Dermis microvascular lymphatic vessel endothelial cell (primary cell): ENCODE measurements at places on chromosomes 6 and 20.
A peak's percentile ranks its signal among the peaks of the same experiment; 100 is the strongest.

GRCh38 chr6:124668028-124668427 lies 294.2 kb upstream of the RNF217 start:
- DNase-seq = no peak

DNA sequence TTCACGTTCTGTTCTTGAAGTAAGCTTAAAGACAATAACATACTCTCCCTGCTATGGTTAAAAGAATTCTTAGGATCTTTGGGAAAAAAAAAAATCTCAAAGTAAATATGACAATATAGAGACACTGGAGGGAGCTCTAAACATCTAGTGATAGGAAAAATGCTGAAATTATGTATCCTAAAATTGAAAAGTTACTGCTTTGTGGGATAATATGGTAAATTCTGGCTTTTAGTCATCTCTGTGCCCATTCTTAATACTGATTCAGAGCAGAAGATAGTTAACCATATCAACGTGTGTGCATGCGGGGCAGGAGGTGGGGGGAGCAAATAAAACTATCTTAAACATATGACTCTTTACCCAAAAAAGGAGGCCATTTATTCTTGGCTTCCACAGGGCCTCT lies 165.4 kb downstream of the GMPR start:
- DNase-seq = no peak

- DNase-seq = peak; percentile 95
Observed at GRCh38 chr20:37526238-37526838, 1.3 kb downstream of the BLCAP start.

DNA sequence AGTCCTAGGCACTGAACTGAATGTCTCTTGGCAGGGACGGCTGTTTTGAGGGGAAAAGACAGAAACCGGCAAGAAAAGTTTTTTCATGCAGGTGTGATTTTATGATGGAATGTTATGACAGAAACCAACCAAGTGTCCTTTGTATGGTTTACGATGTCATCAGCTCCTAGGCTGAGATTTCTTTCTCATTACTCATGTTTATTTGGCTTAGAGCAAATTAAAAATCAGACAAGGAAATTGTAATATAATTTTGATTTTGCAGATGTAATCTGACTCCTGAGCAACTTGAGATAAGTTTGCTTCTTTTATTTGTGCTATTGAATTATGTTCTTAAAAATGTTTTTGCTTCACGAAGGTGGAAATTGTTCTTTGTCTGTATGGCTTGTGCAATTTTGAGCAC lies 58.8 kb upstream of the MAP3K7 start:
- DNase-seq = no peak

- no peak for DNase-seq
Observed at GRCh38 chr6:84314377-84314898, 87.0 kb upstream of the CEP162 start.

GRCh38 chr20:21682521-21682954 lies 22.9 kb upstream of the PAX1 start:
- no peak for DNase-seq

DNA sequence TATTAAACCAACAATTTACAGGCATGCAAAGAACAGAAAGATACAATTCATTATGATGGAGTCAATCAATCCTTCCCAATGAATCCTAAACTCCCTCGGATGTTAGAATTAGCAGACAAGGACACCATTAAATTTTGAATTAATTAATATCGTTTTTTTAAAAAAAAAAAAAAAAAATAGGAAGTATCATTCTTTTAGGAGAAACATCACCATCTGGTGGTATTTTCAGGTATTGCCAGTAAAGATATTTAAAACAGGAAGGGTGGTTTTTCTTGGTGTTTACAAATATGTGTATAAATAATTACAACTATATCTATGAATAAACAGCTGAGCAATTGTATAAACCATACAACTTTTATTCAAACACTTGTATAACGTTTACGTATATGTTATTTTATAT lies 564.4 kb downstream of the HAO1 start:
- DNase-seq = peak; percentile 12

- peak; percentile 22 for DNase-seq
Observed at GRCh38 chr20:32354592-32355416, 3.3 kb upstream of the ASXL1 start.

DNA sequence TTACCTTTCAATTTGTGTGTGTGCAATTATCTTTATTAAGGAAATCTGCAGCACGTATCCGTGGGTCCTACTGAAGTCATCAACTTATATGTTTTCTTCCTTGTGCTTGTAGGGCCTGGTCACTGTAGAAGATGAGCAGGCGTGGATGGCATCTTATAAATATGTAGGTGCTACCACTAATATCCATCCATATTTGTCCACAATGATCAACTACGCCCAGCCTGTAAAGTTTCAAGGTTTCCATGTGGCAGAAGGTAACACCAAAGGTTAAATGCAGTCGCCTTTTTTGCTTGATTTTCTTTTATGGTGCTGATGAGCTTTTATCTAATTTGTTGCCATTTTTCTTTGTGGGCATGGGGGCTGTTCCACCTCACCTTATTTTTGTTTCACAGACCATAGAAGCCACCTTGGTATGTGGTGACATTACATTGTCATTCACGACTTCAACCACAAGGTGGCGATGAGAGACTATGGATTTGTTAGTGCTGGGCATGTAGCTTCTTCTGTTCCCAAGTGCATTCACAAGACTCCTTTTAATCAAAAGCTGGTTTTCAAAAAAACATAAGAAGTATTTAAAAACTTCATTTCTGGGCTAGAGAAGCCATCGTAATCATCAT lies 106.5 kb upstream of the LAMP5 start:
- peak; percentile 51 for DNase-seq

- no peak for DNase-seq
Observed at GRCh38 chr20:38900606-38901005, 25.6 kb upstream of the FAM83D start.

GRCh38 chr6:134340179-134340975 lies 22.5 kb upstream of the SGK1 start:
- no peak for DNase-seq

GRCh38 chr6:73004231-73004630 lies 221.1 kb downstream of the KHDC1L start:
- DNase-seq = no peak

- no peak for DNase-seq
Observed at GRCh38 chr20:15596220-15596890, 976.9 kb downstream of the KIF16B start.

DNA sequence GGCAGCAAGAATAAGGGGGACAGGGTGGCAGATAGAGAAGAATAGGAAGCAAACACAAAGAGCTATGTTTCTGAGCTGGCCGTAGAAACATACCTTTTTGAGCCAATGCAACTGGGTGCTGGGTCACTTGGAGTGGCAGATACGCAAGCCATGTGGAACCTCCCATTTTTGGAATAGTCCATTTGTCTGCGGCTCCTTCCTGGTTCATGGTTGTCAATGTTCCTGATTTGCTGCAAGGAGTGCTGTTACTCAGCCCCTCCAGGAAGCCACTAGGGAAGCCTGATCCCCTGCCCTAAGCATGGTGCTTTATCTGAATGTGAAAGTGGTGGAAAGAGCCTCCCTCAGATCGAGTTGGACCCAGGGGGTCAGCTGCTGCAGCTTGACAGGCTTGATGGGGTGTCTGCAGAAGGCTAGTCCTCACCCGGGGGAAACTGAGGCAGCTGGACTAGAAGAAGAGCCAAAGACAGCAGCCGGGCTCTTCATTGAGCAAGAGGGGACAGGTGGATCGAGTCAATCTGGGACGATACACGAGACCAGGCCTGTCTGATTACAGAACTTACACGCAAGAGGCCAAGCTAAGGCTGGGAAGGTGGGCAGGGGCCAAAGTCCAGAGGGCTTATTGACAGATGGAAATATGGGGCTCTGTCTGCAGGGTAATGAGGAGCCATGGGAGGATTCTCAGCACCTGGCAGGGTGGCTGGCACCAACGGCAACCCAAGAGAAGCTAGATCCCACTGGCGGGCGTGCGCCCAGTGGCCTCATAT lies 57.4 kb upstream of the CTNNBL1 start:
- DNase-seq = no peak

DNA sequence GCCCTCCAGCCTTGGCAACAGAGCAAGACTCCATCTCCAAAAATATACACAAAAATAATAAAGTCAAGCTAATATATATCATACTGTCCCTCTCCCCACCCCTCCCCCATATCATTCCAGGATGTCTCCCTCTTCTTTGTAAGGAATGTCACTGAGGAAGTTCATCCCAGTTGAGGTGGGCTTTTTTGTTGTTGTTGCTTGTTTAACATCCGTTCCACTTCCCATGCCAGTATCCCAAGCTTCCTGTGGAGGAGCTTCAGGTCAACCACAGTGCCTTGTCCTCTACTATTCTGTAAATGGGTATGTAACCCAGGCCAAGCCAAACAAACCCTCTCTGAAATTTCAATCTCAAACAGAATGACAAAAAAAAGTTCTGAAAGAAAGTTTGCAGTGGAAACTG lies 19.0 kb upstream of the PTPN1 start:
- DNase-seq = no peak

DNA sequence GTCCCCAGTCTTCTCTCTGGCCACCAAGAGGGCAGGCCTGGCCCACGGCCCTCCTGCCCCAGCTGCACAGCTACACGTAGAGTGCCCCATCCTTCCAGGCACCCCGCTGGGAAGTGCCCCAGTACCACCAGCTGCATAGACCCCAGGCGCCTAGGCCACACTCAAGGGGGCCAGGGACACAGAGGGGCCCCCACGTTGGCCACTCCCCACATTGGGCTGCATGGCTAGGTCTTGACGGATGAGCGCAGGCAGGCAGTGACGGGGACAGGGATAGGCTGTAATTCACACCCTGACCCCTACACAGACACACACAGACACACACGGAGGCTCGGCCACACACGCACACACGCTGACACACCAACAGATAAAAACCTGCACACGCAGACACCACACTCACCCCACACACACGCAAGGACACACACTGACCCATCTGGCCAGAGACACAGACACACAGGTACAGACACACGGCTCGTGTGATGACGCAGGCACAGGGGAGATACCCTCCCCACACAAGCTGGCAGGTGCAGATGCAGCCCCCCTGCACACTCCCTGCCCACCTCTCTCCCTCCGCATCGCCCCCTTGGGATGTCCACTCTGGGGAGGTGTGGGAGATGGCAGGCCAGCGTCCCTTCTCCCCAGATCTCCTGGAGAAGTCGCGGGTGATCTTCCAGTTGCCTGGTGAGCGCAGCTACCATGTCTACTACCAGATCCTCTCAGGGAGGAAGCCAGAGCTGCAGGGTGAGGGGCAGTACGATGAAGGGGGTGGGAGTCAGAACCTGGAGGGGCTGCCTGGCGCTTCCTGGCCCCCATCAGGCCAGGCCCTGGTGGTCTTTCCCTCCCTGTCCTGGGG lies 30.0 kb downstream of the MYH7B start:
- no peak for DNase-seq

DNA sequence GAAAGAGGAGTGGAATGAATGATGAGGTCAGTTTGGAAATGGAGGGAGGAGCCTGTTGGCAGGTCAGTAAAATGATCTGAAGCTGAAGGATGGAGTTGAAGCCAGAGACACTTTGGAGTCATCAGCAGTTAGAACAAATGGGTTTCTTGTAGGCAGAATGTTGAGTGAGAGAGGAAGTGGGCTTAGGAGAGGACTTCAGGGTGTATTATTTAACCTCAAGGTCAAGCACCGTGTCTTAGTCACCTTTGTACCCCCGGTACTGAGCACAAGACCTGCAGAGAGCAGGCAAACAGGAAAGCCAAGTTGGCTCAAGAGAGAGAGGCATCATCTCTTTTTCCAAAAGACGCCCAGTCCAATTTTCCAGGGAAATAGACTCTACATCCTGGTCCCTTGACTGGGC lies 23.3 kb downstream of the C20orf173 start:
- DNase-seq = no peak

- peak; percentile 70 for DNase-seq
Observed at GRCh38 chr6:53831936-53832660, 37.3 kb downstream of the LRRC1 start.
